CD4-positive, alpha-beta T cell treated with Interleukin-6 for 4 hours (primary cell): ENCODE measurements at places on chromosomes 5 and 9.

DNA sequence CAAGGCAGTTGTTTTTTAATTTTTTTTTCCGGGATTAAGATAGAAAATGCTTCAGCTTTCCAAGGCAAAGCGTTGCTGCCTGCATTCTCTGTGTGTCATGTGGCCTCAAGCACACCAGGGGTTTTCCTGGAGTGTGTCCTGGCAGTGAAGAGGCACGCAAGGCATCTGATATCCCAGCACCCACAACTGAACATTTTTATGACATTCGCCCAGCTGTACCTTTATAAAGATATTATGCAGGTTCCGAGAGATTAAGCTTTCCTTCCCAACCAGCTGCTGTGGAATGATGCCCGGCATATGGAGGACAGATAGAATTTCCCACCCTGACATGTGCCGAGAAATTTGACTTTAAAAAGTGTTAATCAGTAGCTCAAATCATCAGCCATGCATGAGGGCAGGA is 205.6 kb downstream of the GADD45G start:
- no peak for DNase-seq

- no peak for DNase-seq
Observed at GRCh38 chr5:74763504-74763903, 3.4 kb downstream of the GFM2 start.

DNA sequence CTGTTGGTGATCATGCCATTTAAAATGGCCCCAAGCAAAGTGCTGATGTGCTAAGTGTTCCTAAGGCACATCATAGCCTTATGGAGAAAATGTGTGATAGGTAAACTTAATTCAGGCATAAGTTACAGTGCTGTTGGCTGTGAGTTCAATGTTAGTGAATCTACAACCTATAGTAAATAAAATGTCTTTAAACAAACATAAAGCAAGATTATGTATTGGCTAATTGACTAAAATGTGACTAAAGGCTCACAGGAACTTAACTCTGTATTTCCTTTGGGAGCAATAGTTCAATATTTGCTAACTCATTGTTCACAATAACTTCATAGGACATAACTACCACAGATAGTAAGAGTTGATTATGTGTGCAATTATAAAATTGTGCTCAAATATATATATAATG is 49.4 kb upstream of the LRRC19 start:
- no peak for DNase-seq

GRCh38 chr5:156597276-156597675 is 252.8 kb upstream of the PPP1R2B start:
- no peak for DNase-seq

- DNase-seq: no peak
Observed at GRCh38 chr5:156587012-156587411, 260.0 kb downstream of the SGCD start.

- DNase-seq: peak; percentile 5
Observed at GRCh38 chr9:25677301-25678146, 720 bp downstream of the TUSC1 start.

DNA sequence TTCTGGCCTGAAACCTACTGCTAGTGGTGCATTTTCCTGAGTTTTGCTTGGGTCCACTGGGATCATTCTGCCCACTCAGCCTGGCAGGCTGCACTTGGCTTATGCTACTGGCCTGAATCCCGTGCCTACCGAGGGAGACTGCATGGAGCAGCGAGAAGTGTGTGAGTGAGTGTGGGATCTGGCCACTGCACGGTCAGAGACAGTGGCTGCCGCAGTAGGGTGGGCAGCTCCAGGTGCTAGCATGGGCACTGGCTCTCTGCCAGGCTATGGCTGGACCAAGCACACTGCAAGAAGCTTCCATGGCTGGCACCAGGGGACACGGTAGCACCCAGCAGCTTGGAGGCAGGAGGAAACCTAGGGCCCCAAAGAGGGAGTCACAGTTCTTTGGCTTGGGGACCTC is 1058.7 kb upstream of the ACO1 start:
- DNase-seq: no peak

DNA sequence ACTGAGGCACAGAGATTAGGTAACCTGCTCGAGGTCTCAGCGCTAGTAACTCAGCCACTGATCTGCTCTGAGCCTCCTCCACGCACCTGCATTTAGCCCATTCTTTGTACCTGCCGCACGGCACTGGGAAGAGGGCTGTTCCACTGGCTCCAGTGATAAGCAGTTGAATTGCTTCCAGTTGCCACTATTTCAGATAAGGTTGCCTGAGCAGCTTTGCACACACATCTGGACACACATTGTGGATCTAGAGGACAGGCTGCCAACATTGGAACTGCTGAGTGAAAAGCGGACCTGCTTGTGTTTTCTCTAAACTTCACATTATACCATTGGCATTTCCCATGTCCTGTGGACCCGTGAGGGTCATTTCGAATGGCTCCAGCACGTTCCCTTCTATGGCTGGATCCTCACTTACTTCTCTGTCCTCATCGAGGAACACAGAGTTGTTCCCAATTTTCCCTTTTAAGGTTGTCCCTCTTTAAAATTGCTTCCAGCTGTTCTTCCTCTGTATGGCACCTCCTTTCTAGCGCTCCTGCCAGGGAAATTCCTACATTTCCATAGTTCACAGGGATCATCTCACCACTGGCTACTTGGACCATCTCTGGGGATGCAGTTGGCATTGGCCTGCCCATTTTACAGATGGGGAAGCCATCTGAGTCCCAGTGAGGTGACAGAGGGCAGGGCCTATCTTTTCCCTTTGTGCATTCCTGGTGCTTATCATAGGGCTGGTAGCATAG is 45.9 kb upstream of the RPL26L1 start:
- no peak for DNase-seq

- DNase-seq: no peak
Observed at GRCh38 chr9:108103046-108103693, 613.6 kb upstream of the KLF4 start.
